ENCODE measurements at places on chromosomes 4 and X.

DNA sequence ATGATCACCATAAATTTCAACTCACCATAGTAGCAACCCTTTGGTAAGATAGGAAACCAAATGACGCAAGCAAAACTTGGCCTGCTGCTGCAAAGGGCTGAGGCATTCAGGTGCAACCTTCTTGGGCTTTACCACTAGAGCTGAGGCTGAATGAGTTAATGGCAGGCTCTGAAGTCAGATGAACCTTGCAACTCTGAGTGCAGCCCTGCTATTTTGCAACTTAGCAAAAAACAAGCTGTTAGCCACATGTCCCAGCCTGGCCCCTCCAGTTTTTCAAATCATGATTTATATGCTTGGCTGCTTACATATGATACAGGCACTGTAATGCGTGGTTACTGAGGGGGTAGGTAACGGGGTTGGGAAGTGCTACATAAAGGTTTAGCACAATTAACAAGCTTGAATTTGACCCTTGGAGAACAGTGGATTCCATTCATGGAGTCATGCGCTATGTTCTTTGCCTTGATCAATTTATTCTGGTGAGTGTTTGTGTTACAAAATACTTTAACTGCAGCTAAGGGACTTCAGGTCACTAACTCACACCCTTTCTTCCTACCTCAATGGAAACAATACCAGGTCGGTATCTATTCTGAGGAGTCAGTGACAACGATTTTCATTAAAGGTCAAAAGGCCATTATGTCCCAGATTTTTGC is 80.5 kb upstream of the PPARGC1A start:
- no peak for DNase-seq

DNA sequence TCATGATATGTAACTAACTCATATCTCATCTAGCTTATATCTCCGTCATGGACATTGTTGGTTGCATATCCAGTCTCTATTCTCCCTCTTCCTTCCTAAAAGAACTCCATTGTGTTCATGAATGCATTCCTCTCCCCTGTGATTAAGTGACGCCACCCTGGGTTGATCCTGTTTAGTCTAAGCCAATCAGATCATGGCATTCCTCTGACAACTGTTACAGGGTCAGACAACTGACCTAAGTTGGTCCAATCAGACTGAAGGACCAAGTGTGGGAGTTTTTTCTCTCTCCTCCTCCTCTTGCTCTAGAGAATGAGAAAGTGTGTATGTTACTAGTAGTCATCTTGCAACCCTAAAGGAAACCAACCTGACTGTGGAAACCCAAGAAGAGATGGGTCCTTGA is 3.6 kb downstream of the APOO start:
- DNase-seq = no peak

DNA sequence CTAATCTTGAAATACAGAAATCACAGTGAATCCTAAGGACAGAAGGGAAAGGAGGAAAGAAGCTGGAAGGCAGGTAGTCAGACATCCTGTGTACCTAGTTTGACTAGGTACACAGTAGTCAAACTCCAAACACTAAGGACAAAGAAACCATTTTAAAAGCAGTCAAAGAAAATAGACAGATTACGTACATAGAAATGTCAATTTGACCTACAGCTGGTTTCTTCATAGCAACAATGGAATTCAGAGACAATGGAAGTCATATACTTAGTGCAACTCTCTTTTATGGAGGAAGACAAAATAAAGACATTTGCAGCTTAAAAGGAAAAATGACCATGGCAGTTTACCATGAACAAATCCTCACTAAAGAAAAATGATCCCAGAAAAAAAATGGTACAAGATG is 79.0 kb downstream of the NEUROG2 start:
- DNase-seq = no peak

DNA sequence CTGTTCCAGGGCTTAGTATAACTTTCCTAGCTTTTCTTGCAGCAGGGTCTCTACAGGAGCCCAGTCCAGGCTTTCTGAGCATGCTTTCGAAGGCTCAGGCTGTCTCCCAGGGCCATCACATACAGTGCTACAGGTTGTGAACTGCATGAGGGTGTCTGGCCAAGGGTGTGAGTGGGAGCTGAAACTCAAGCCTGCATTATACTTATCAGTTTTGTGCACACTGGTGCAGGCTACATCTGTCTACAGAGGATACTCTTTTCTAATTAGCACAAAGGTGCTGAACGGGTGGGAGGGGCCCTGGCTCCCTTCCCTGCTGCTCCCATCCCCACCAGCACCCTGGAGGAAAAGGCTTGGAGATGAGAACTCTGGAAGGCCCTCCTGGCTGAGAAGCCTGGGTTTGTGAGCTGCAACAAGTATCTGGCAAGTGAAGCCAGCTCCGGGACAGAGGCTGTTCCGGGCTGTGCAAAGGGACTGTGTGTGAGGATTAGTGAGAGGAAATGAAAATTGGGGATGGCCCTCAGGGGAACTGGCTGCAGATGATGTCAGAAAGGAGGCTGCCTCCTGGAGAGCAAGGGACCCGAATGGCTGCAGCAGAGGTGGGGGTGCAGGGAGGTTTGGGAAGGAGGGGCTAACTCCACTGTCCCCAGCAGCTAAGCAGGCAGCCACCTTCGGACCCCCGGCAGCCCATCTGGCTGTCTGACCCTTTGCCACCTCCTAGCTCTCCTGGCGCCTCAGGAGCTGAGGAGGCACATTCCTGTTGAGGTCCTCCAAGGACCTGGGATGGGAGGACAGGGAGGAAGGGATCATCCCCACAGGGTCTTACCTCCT is 68.5 kb downstream of the EFNB1 start:
- DNase-seq = peak; percentile 76

- peak; percentile 62 for DNase-seq
Observed at GRCh38 chr4:40576651-40577480, 52.8 kb downstream of the RBM47 start.

DNA sequence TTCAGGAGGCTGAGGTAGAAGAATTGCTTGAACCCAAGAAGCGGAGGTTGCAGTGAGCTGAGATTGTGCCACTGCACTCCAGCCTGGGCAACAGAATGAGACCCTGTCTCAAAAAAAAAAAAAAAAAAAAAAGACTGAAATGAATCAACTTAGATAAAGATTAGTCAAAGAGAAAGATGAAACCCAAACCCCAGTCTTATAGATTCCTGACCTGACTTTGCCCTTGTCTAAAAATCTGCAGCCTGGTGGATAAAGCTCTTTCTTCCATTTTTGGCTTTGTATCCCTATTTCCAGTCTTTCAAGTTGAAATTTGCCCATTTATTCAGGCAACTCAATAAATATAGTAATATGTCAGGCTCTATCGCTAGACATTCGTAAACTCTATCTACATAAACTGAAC is 39.3 kb upstream of the SPINK2 start:
- DNase-seq = no peak

- DNase-seq = peak; percentile 5
Observed at GRCh38 chr4:26692014-26692726, 108.3 kb downstream of the TBC1D19 start.

DNA sequence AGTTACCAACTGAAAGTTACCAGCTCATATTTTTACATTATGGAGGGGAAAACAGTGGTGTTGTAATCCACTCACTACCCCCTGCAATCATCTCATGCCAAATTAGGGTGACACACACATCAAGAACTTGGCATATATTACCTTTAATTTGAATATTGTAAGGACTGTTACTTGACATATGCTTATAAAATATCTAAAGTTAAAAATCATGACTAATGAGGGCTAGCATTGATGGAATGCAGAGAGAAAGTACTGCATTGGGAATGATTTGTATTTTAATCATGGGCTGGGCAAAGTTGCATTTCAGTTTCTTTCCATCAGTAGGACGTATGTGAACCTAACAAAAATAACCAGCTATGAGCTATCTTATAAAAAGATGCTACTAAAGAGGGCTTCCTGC is 517.5 kb upstream of the GRIA3 start:
- DNase-seq = no peak

DNA sequence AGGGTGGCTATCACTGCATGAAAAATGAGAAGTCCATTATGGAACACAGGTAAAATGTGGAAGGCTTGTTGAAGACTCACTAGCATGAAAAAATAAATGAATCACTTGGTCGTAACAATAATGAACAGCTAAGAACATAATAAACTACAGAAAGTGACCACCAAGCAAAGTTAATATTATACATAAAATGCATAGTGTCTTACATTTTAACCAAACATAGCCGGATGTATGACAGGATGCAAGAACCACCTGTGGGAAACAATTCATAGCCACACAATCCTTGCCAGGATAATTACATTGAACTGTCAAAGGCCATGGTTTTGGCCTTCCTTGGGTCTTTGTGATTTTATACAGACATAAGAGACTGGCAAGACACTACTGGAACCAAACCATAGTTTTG is 81.9 kb upstream of the ATXN3L start:
- no peak for DNase-seq

DNA sequence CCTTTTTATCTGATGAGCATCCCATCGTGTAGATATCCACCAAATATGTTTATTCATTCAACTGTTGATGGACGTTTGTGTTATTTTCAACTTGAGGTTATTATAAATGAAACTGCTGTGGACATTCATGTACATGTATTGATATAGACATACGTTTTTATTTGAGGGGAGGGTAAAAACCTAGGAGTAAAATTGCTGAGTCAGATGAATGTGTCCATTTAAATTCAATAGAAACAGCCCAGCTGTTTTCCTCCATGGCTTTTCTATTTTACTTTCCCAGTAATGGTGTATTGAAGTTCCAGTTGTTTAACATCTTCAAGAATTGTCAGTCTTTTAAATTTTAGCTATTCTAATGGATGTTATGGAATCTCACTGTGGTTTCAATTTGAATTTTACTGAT is 348.7 kb upstream of the GALNTL6 start:
- no peak for DNase-seq

DNA sequence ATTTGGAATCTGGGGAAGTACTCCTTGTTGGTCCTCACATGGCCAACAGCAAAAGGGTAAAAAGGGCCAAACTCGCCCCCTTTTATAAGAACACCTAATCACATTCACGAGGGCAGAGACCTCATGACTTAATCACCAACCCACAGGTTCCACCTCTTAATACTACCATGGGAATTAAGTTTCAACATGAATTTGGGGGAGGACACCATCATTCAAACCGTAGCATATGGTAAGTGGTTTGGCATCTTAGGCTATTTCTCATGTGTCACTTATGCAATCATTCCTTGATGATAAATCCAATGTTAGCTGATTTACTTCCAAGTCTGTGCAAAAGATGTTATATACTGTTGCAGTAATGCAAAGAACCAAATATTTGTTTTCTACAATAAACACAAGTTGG is 302.9 kb upstream of the FAM241A start:
- no peak for DNase-seq
